DMS53 (cell line): ENCODE measurements at places on chromosomes 2 and 18.

DNA sequence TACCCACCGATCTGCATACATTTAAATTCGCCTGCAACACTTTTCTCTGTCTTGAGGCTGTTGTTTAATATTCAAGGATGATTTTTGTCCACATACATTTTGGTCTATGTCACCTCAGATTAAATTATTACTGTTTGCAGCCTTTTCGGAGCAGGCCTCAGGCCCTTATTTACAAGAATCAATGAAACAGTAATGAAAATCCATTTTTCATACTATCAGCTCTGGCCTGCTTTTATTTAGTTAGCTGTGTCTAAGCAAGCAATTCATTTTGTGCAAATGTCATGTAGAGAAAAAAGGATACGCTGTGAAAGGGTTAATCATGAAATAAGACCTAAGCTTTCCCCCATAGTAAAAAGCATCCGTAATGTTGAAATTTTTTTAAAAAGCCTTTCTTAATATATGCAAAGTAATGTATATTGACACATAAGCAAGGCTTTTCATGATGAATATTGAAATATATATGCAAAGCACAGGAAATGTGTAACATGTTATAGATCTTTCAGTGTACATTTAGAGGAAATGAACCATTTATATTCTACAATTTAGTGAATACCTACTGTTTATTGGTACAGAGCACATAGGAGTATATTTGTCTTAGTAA, 1135.3 kb upstream of the ZEB2 start:
- no peak for DNase-seq

DNA sequence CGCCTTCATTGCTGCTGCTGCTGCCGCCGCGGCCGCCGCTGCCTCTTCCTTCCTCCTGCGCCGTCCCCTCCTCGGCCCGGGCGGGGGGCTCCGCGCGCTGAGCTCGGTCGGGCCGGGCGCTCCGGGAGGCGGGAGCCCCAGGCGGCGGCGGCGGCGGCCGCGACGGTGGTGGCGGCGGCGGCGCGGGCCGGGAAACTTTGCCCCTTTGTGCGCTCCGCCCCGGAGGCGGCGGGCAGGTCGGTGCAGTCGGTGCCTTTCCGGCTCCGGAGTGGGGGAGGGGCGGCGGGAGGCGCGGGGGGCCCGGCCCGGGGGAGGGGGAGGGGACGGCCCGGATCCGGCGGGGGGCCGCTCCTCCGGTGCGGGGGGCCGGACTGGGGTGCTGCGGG, 205 bp downstream of the TET3 start:
- peak; percentile 84 for DNase-seq

- no peak for DNase-seq
Measured at GRCh38 chr2:172624996-172625395, 69.1 kb downstream of the PDK1 start.

- no peak for DNase-seq
Measured at GRCh38 chr2:231909631-231910030, 16.6 kb downstream of the NPPC start.

- DNase-seq = no peak
Measured at GRCh38 chr2:73979021-73979420, 5.7 kb upstream of the TET3 start.

DNA sequence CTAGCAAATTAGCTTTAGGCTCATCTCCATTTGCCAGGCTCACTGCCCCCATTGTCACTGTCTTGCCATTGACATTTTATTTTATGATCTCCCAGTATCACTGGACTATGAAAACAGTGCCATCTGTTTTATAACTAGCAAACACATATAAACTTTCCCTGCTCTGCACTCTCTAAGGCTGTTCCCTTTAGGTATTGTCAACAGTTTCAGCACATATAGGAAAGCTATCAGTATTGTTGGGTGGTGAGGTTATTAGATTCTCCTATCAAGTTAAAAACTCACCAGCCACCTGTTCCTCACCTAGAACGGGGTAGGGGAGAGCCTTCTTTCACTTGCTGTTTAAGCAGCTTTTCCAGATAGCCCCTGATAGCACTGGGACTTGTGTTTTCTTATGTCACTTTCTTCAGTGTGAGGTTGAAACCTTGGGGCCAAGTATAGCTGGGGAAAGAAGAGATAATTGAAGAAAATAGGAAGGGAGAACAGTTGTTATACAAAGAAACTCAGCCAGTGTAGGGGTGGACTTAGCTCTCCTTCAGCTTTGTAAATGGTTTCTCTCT, 32.5 kb downstream of the CFLAR start:
- DNase-seq = no peak

GRCh38 chr18:2417861-2418610, 153.3 kb downstream of the METTL4 start:
- no peak for DNase-seq

GRCh38 chr2:150783015-150783414, 295.5 kb upstream of the RND3 start:
- DNase-seq = no peak

DNA sequence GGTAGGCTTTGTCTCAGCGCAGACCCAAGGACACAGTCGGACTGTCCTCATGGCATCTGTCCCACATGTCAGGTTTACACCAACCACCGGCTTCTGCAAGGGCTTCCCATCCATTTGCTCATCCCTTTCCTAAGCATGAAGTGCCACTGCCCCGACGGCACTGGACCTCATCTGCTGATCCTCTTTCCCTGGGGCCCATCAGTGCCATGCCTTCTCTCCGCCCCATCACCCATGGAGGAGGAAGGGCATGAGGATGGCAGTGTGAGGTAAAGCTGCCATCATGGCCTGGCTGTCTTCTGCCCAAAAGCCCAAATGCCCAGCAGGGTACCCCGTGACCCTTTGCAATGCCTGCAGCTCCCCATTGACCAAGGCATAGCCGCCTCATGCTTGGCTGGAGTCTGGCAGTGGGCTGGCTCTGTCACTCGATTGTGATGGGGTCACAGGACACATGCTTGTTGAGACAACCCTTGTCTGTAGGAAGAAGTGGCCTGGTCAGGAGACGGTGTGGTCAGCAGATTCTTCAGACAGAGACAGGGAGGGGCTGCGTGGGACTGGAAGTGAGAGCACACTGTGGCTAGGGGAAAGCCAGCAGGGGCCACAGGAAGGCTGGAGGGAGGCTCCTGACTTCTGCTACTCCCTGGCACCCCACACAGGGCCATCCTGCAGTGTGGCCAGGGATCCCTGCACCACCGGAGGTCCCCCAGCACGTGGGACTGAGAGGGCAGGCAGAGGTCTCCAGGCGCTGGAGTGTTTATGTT, 493.7 kb upstream of the HS6ST1 start:
- no peak for DNase-seq

- no peak for DNase-seq
Measured at GRCh38 chr2:134231965-134232340, 21.9 kb upstream of the MGAT5 start.

DNA sequence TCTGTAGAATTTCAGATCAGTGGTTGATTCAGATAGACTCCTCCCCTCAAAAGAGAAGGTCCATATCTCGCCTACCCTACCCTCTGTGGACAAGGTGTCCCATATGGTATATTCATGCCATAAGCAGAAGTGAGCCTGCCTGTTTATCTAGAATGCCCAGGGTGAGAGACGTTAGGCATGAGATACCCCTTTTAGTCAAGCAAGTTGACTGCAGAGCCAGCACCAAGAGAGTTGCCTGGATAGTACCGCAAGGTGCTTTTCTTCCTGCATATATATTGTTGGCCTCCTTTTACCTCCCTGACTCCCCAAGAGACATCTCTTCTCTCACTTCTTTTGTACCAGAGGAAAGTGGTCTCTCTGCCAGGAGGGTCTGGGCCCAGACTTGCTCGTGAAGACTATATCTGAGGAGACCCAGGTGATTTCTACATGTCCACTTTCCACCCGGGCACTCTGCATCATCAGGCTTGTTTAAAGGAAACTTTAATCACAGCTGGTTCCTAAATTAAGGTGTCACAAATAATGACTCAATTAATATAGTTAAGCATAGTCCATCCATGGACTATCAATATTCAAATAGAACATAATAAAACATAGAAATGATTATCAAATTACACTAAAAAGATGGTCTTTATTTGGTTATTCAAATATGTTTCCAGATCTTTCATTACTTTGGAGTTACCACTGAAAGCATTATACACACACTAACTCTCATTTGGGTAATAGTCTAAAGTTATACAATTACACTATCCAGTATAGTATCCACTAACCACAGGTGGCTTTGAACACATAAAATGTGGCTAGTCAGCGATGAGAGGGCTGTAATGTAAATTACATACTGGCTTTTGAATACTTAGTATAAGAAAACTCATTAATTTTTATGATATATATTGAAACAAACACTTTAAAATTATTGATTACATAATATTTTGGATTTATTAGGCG, 4.1 kb downstream of the ITGA4 start:
- no peak for DNase-seq

GRCh38 chr2:122703676-122704075, 948.2 kb downstream of the TSN start:
- no peak for DNase-seq

- no peak for DNase-seq
Measured at GRCh38 chr2:53511549-53511948, 256.1 kb upstream of the CHAC2 start.

DNA sequence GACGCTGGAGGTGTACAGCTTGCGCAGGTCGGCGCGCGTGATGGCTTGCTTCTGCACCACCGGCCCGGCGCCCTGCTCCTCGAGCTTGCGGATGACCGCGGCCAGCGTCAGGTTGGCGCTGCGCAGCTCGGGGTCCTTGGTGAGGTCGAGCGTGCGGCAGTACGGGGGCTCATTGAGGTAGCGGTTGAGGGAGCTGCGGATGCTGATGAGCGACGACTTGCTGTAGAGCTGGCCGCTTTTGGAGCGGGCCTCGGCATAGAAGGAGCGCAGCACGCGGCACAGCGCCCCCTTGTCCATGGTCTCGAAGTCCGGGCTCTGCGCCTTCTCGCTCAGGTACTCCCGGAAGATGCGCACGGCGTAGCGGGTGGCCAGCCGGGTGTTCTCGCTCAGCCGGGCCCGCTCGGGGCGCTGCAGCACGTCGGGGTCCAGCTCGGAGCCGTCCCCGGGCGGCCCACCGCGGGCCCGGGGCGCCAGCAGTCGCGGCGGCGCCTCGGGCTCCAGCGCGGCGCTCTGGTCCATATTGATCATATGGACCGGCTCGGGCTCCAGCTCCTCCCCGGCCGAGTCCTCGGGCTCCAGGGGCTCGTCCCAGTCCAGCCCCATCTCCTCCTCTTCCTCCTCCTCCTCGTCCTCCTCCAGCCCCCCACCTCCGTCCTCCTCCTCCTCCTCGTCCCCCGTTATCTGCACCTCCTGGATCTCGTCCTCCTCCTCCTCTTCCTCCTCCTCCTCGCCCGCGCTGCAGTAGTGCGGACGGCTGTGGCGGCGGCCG, 523 bp downstream of the KCTD1 start:
- peak; percentile 25 for DNase-seq

- DNase-seq = no peak
Measured at GRCh38 chr18:24443870-24444269, 16.6 kb upstream of the HRH4 start.

DNA sequence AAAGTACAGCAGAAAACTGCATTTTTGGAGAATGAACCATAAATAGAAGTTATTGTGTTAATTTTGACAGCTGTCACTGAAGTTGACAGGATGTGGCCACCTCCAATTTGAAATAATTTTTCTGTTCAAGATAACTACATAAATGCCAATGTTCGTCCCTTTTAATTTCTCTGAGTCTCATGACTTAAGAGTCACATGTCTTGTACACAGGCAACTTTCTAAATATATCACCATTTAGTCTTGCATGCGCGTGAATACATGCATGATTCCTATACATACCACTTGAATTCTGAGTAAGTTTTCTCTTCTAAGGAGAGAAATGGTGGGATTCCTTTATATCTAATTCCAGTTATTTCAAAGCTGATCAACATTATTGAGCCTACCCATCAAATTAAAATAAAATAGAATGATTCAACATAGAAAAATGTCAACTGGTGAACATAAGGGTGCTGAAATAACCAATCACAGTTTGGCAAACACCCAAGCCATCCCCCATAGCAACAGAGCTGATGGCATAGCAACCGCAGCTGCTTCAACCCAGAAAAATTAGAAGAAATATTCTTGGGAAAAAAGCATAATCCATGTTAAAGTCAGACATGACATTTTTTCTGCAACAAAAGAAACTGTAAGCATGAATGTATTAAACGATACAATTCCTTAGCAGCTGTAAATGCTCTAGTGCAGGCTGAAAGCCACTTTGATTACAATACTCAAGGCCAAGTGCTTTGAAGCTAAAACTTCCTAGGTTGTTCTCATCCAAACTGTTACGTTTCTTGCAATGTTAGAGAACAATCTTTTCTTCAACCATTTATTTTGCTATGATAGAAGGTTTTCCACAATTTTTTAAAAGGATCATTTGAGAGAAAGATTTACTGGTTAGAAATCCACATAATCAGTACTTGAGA, 282.7 kb downstream of the DLGAP1 start:
- no peak for DNase-seq

- no peak for DNase-seq
Measured at GRCh38 chr2:46493971-46494250, 14.5 kb downstream of the TMEM247 start.

GRCh38 chr2:45746888-45747287, 95.4 kb downstream of the PRKCE start:
- DNase-seq = no peak
